ENCODE measurements at places on chromosomes 12 and 14.

GRCh38 chr14:95231966-95232633, 74.8 kb upstream of the DICER1 start:
- DNase-seq = no peak

DNA sequence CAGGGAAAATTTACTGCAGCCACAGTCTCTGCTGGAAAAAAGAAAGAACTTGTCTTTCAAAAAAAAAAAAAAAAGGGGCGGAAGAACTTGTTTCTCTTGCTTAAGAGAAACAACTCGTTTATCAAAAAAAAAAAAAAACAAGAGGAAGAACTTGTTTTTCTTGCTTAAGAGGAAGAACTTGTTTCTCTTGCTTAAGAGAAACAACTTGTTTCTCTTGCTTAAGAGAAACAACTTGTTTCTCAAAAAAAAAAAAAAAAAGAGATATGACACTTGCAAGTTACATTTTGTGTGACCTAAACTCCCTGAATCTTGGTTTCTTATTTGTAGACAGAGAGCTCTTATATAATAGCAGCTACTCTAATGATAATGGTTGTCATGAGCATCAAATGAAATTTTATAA, 44.7 kb upstream of the USP15 start:
- no peak for DNase-seq

DNA sequence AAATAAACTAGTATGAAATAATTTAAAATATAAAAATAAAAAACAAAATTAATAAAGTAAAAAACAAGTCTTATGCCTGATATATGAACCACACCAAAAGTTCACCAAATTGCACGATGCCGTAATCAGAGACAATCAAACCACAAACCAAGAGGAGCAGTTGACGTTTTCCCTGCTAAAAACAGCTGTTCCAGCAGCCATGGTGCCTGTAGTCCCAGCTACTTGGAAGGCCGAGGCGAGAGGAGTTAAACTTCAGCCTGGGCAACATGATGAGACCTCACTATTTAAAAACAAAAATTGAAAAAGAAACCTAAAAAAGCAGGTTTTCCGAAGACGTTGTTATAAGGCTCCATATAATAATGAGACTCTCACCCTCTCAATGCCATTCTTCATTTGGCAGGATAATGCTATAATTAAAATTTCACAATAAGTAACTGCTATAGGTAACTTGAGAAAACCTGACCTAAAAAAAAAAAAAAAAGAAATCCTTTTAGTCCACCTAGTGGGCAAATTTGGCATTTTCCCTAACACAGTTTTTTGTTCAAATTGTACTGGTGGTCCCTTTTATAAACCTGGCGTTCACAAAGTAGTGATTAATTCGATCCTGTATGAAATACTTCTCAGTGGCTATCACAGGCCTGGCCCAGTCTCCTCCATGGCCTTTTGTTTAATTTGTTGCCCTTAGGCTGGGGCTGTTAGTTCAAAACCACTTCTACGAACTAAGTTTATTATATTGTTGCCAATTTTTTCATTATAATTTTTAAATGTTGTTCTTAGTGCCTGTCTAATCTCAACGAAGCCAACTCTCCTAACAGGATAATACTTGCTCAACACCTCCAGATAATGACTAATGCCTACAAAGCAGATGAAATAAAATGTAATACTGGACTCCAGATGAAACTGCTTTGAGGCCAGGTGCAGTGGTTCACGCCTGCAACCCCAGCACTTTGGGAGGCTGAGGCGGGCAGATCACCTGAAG, 62.1 kb downstream of the TNFAIP2 start:
- DNase-seq = no peak

DNA sequence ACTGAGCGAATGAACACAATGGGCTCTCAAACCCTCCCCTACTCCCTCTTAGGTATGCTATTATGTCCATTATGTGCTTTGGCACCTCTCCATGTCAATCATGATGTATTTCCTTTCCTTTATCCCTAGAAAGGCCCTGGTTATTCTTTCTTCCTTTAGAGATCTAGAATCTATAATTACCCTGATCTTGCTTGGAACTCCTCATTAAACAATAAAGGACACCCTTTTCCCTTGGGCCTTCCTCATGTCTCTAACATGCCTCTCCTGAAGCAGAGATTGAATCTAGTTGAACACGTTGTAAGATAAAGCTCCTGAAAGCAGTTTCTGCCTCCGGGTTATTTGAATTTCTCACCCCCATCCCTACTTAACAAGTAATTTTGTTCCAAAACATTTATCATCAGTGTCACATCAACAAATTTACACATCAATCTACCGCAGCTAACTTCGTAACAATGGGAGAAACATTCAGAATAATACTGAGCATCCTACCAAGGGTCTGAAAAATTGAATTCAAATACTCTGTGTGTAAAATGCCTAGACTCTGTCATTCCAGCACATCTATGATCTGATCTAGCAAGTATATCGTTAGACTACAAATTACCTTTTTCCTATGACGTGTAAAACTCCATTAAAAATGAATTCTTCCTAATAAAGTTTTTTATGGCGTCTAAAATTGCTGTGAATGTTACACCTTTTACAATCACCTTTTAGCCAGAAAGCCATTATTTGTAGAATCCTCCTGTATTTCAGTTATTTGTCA, 5.4 kb downstream of the USP44 start:
- DNase-seq = no peak

DNA sequence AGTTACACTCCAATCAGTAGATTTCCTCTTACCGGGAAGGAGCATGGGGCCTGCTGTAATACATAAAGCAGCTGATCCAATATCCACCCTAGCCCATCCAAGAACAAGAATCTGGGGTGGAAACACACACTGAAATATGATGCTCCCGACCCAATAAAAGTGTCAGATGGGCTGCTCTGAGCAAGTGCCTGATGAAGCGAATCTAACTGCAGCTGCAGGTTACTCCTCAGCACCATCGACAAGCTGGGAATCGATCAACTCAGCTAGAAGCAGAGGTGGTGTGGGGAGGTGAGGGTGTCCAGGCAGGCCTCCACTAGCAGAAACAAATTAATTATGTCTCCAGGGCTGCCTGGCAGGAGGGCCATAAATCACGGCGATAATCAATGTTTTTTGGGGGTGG, 64.0 kb upstream of the WSCD2 start:
- DNase-seq = no peak

DNA sequence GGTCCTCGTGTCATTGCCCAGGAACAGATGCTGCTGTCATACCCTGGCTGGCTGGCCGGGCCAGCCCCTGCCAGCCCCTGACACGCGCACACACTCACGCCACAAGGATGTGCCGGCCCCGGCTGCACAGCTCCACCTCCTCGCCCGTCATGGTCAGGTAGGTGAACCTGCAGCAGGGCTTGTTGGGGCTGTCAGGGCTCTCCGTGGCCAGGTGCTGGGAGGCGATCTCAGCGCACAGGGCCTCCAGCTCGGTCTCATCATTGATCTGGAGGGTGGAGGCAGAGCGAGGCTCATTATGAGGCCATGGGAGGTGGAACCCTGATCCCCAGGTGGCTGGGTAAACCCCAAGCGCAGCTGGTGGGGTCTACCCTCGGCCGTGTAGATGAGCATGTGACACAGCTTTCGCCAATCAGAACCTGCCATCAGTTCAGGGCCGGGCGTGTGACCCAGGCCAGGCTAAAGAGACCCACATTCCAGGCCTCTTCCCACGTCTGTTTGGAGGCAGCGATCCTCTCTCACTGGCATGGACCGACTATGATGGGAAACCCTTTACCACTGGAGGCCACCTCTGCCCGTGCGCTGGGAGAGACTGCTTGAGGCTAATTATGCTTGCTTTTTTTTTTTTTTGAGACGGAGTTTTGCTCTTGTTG, 38.8 kb downstream of the TRAFD1 start:
- DNase-seq = no peak
